ENCODE measurements at places on chromosomes 5 and 9.

- DNase-seq, result no peak
Observed at GRCh38 chr9:114303571-114303970, 19.3 kb upstream of the ORM1 start.

- DNase-seq, result no peak
Observed at GRCh38 chr5:160116991-160117390, 2.3 kb downstream of the PWWP2A start.

DNA sequence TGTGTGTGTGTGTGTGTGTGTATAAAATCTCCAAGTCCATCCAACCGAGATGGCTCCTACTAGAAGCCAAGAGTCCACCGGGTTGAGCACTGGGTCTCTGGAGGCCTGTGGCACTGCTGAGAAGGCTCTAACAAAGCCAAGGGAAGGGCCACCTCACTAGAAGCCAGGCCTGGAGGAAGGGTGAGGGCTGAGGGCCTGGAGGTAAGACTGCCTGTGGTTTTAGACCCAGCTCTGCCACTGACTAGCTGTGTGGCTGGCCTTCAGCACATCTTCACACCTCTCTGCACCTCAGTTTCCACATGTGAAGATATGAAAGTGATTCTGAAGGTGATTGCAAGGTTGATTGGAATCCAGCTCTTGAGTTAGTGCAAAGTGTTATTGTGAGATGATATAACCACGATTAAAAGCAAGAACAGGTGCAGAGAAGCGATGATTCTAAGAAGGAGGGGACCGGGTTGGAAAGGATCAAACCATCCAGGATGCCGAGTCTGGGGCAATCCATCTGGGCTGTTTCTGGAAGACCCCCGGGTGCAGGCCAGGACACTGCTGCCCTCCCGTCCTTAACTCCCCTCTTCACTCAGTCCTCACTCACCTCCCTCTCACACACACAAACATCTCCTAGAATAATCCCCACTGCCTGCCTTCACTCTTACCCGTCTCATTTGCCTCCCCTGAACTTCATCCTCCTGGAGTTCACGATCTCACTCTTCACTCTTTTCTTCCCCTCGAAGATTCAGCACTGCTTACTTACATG is 2.3 kb downstream of the IL4 start:
- no peak for DNase-seq

GRCh38 chr5:134099939-134100282 is 14.6 kb upstream of the TCF7 start:
- no peak for DNase-seq
